T-helper 1 cell (primary cell): ENCODE measurements at places on chromosomes 12 and 14.

DNA sequence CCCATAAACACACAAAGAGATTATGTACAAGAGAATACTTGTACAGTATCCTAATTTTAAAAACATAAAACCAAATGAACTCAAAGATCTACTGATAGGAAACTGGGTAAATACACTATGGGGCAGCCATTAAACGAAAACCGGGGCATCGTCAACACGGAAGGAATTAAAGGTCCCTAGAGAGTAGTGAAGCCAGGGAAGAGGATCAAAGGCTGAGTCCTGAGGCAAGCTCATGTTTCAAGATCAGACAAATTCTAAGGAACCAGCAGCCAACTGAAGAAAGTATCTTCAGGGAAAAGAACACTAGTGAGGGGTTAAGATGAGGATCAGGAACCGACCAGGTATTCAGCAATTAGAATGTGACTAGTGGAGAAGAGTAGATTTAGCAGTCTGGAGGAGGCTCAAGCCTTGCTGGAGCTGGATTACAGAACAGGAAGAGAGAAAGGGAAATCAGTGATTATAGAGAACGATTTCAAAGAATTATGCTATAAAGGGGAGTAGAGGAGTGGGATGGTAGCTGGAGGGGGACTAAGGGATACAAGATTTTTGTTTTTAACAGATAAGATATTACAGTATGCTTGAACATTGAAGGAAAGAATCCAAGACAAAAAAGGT is 23.7 kb downstream of the SEL1L start:
- DNase-seq: no peak

- DNase-seq: no peak
These were observed 19.6 kb downstream of the AMN start for GRCh38 chr14:102942069-102942468.

DNA sequence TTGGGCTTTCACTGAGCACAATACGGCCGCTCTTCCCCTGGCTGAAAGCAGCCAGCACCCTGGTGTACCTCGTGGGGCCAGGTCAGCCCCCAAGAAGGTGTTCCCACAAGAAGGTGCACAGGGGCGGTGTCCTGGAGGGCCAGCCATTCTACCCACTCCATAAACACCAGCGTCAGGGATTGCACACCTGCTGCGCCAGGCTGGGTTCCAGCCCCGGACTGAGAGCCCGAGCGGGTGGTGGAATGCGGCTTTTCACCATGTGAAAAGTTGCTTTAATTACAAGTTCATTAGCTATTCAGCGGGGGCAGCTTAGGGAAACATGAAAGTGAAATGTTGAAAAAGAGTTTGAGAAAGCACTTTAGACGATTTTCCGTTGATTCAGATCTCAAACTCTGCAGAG is 17.5 kb upstream of the MMP17 start:
- DNase-seq: no peak

- no peak for DNase-seq
These were observed 105.9 kb upstream of the ETV6 start for GRCh38 chr12:11543457-11544158.

DNA sequence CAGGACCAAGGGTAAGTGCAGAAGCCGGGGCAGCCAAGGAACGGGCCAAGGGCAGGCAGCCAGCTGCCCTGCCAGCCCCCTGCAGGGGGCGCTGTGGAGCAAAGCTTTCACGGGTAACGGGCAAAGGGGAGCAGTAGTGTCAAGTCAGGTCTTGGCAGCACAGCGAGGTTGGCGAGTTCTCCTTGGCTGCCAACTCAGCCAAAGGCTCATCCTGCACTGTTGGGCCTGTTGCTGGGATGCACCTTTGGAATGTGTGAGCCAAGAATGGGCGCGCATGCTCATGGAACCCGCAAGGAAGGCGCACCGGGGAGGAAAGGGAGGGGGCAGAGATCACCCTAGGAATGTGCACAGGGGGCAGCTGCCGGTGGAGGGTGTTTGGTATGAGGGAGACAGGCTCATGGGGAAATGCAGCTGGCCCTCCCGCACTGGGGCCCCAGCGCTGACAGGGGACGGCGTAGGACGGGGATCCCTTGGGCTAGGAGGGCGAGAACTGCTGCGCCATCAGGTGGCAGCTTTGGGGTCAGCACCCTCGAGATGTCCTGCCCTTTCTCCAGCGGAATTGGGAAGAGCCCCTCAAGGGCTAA is 138.0 kb downstream of the ASCL4 start:
- DNase-seq: peak; percentile 58
